Breast epithelium (tissue), 4 donors: ENCODE measurements at places on chromosomes 2 and 18. TPM values are rescaled to one million over a fixed set of nuclear protein-coding genes. Genes with fewer than 3 reads are reported as not detected.

CCDC74A gene
- 100 TPM for total RNA-seq

EFEMP1 gene
- total RNA-seq: 445 TPM

CROCC2 gene
- total RNA-seq: 0.33 TPM

DUSP2 gene
- total RNA-seq: 1.9 TPM

NRP2 gene
- 23.9 TPM for total RNA-seq

RESP18 gene
- total RNA-seq: not detected

GPR45 gene
- total RNA-seq: not detected

PDCL3 gene
- total RNA-seq: 11.3 TPM

ALKAL2 gene
- total RNA-seq: 10.1 TPM

MPP4 gene
- not detected for total RNA-seq
